AML-193 (cell line): ENCODE measurements at places on chromosomes 3 and 15.

DNA sequence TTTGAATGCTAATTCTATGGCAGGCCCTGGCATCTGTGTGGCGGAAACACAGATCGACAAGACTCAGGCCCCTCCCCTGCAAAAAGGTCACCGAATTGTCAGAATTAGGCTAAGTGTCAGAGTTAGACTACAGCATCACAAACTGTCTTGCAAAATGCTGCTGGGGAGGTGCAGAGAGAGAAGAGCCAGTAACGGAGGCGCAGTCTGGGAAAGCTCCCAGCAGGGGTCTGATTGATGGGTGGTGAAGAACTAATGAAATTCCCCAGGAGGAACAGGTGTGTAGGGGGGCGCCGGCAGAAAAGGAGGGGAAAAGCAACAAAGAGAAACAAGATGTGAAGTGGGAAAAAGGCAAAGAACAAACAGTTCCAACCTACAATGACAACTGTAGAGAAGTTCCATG is 72.7 kb upstream of the TAMM41 start:
- no peak for DNase-seq

GRCh38 chr15:93366387-93367100 is 277.5 kb upstream of the RGMA start:
- DNase-seq: no peak

DNA sequence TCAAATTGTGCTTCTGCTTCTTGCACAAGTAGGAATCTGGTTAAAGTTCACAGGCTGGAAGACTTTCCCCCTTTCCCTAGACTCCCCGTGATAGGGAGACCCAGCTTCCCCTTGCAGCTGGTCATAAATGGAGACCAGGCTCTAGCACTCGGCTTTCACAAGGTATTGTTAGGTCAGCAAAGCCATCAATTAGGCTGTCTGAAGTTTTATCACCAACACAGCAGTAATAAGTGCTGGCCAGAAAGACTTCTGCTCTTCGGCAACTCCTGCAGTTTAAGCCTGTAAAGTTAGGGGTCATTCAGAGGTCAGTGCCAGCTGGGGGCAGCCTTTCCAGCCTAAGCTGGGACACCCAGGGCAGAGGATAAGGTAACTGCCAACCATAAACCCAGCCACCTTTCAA is 203.4 kb downstream of the MEIS2 start:
- no peak for DNase-seq

DNA sequence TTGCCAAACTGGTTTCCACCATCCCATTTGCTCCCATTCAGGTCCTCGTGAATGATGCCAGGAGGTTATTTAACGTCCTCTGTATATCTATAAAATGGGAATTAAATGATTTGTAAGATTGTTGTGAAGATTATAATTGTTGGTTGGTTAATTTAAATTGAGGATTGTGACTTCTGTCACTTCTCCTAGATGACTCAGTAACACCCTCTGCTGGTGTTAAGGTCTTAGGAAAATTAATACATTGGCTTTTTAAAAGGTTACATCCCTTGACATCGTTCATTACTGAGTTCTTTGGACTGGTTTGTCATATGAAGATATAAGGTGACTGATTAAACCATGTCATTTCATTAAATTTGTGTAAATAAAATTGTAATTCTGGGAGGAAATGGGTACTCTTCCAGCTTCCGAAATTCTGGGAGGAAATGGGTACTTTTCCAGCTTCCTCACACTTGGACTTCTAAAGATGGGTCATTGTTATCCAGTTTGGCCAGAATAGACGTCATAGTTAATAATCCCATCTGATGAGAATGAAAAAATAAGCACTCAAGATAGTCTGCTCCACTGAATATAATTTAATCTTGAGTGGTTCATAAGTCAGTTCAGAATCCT is 33.3 kb upstream of the PAQR5 start:
- DNase-seq: peak; percentile 36

DNA sequence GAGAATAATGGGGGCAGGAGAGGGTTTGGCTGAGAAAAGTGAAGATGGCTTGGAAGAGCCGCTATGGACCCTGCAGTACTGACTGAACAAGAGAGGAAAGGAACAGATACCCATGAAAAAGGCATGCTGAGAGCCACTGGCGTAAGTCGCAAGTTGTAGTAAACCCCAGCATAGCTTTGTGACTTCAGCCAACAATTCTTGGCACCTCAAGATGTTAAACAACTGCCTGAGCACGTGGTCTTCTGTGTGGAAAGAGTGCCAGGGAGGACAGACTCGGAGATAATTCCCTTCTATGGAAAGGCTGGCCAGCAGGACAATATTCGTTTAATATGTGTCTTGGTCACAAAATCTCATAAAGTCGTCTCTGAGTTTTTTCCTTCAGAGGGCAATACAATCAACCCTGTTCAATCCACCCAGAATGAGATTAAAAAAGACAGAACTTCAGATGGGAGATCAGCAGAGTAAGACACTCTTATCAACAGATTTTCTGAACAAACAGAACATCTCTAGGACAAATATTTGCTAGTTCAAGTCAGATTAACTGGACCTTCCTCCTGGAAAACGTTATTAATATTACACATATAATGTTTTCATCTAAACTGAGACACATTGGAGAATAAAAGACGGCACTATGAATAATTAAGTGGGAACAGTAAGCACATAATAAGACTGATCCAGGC is 49.2 kb downstream of the NEK10 start:
- DNase-seq: no peak
